ENCODE measurements at places on chromosomes 4 and X.

DNA sequence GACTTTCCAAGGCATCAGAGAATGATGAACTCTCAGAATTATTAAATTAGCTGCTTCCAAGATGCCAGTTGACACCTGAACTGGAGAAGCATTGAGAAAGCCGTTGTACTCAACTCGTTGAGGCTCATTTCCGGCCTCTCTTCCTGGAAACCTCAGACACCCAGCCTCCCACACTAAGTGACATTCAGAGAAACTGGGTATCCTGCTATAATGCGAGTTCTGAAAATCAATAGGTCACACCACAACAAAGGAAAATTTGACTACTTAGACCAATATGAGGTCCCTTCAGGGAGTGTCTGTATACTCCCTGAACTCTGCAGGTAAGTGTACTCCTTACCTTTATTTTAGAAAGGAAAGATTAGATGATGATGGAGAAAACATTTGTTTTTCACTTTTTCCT is 51.2 kb downstream of the ENPEP start:
- DNase-seq, result no peak

GRCh38 chr4:156201050-156201449 is 247.4 kb upstream of the CTSO start:
- no peak for DNase-seq

DNA sequence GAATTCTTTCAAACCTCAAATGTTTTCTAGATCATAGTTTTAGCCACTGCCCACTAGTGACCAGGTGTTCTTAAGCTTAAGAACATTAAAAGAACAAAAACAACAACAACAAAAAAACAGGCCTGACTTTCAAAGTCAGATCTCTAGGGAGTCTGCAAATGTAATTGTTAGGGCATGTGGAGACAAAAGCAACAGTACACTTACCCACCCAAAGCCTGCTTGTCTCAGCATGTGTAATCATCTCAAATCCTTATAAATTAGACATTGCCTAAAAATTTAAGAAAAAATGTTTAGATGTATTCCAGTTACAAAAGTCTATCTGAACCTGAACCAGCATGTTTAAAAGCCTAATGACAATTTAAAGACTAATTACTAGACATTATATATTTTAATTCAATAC is 79.9 kb downstream of the SLC7A11 start:
- DNase-seq, result no peak

- DNase-seq, result no peak
Observed at GRCh38 chr4:80927420-80927819, 103.1 kb upstream of the BMP3 start.

GRCh38 chr4:73573794-73574528 is 46.3 kb downstream of the RASSF6 start:
- DNase-seq, result peak; percentile 24

DNA sequence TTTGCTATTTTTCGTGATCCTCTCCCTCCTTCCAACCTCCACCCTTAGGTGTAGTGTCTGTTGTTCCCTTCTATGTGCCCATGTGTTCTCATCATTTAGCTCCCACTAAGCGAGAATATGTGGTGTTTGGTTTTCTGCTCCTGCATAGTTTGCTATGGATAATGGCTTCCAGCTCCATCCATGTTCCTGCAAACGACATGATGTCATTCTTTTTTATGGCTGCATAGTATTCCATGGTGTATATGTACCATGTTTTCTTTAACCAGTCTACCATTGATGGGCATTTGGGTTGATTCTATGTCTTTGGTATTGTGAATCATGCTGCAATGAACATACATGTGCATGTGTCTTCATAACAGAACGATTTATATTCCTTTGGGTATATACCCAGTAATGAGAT is 102.7 kb downstream of the SEL1L3 start:
- DNase-seq, result no peak

DNA sequence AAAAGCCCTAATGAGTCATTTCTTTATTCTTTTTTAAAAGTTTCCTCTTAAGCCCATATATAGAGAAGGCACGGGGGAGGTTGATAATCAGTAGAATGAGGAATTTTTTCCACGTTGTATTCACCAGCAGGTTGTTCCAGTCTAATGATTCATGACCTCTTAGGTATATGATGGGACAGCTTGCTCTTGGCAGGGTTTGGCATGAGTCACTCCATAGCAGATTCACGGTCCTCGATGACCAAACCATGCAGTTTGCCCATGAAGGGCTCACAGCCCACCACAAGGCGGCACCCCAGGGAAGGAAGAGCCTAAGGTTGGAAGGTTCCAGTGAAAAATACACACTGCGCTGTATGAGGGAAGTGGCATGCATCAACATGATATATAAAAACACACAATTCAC is 623.8 kb upstream of the DIPK2B start:
- DNase-seq, result peak; percentile 33

DNA sequence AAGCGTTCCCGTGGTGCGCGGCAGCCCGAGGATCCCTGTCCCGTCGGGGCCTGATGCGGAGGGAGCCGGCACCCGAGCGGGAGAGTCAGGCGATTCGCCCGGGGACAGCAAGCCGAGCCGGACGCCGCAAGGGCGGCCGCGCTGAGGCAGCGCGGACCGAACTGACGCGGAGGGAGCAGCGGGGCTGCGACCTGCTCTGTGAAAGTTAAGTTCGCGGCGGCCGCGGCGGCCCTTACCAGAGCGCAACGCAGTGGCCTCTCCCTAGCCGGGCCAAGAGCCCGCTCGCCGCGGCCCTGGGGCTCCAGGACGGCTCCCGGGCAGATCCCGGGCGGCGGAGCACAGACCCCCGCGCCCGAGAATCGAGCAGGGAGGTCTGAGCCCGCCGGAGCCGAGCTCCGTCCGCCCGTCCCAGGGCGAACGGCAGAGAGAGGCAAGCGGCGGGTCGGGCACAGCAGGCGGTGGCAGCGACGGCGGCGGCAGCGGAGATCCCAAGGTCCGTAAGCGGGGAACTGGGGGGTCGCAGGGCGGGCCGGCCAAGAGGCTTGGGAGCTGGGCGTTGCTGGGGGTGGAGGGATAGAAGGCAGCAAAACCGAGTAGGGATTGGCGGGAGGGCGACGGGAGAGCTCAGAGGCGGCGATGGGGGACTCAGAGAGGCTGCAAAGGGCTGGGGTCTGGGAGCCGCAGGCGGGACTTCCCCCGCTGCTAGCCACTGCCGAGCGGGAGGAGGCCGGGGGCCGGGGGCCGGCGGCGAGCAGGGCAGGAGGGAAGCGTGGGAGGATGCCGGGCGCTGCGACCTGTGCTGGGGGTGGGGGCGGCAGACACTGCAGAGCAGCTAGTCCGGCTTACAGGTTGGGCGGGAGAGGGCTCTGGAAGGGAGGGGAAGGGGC is 1.0 kb downstream of the GPR50 start:
- DNase-seq, result no peak

DNA sequence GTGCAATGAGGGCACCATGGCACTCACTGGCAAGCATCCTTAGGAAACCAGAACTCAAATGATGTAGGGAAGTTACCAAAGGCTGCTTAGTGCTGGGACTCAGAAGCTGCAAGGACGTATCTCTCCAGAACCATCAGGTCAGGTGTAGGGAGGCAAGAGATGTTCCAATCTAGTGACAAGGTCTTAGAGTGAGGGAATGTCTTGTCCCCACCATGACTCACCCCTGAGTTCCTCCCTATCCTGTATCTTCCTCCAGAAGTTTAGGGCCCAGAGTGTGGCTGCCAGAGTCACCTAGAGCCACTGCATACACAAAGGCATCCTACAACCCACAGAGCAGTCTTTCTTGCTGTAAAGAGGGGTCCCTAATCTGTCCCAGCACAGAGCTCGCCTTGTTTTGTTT is 14.1 kb upstream of the IRAK1 start:
- no peak for DNase-seq

DNA sequence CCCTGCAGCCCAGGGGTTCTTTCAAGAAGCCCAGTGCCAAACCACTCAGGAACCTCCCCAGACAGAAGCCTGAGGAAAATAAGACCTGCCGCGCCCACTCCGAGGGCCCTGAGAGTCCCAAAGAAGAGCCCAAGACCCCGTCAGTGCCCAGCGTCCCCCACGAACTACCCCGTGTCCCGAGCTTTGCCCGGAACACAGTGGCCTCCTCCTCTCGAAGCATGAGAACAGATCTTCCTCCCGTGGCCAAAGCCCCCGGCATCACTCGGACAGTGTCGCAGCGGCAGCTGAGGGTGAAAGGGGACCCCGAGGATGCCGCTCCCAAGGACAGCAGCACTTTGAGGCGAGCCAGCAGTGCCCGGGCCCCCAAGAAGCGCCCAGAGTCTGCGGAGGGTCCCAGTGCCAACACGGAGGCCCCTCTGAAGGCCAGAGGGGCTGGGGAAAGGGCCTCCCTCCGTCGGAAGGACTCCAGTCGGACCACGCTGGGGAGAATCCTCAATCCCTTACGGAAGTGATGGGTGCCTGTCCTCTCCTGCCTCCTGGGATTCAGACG is 40.2 kb downstream of the FHDC1 start:
- no peak for DNase-seq

DNA sequence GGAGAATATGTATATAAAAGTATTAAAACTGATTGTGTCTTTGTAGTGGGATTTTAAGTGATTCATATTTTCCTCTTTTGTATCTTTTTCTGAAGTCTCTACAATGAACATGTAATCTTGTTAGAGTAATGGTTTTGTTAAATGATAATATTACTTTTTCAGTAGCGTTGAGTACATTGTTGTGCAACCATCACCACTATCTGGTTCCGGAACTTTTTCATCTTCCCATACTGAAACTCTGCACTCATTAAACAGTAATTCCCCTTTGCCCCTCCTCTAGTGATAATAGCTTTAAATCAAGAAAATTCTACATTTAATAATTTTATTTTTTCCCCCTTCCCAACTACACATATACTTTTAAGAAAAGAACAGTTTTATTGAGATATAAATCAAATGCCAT is 23.3 kb downstream of the SHROOM3 start:
- DNase-seq, result no peak

DNA sequence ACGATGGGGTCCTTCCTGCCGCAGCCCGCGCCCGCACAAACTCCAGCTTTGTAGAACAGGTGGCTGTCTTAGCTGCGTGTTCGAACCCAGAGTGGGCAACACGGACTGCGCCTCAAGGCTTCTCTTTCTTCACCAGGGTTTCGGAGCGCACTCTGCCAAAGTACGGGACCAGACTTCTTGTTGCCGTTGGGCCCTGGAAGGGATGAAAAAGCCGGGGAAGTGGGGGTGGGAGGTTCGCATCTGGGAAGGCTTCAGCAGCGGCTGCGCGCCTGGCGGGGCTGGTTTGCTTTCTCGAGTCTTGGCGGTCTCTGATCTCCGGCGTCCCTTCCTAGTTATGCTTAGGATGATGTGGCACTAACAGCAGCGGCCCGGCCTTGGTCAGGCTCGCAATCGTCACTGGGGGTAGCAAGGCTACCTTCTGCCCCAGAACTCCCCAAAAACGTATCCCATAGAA is 673 bp downstream of the PARM1 start:
- no peak for DNase-seq

- DNase-seq, result no peak
Observed at GRCh38 chr4:171118091-171118490, 695.1 kb upstream of the GALNTL6 start.

- DNase-seq, result no peak
Observed at GRCh38 chr4:14841801-14842768, 160.2 kb upstream of the CPEB2 start.

- DNase-seq, result no peak
Observed at GRCh38 chr4:144733566-144733965, 87.6 kb downstream of the HHIP start.

DNA sequence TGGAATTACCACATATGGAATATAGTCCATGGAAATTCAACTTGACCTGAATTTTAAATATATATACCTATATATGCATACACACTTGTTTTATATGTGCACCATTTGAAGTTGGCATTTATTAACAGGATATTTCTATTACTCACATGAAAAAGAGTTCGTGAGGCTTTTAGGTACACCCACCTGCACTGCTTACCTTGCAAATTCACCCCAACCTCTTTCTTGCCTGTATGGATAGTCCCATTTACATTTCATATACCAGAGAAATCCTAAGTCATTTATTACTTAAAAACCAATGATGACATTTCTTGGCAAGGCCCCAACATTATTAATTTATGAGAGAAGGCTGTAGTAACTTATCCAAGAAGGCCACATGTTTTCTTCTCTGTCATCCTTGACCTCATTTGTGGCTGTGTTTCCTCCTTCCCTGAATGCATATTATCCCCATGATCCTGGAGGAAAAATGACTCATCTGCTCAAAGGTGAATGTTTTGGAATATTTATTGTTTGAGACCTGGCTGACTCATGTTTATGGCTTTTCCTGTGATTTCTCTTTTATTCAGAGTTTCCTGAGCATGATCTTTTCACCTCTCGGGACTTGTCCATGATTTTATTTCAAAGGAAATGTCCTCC is 62.2 kb upstream of the FAM241A start:
- no peak for DNase-seq

- DNase-seq, result no peak
Observed at GRCh38 chr4:7691982-7692381, 247.7 kb downstream of the AFAP1 start.

- DNase-seq, result no peak
Observed at GRCh38 chr4:55491486-55491885, 55.2 kb downstream of the CLOCK start.

- no peak for DNase-seq
Observed at GRCh38 chr4:169315530-169316343, 45.0 kb upstream of the SH3RF1 start.

- no peak for DNase-seq
Observed at GRCh38 chrX:131262738-131263679, 26.1 kb downstream of the IGSF1 start.

- DNase-seq, result no peak
Observed at GRCh38 chr4:127788517-127788916, 6.4 kb downstream of the HSPA4L start.

- peak; percentile 45 for DNase-seq
Observed at GRCh38 chr4:26204249-26204825, 116.5 kb upstream of the RBPJ start.

- no peak for DNase-seq
Observed at GRCh38 chrX:27953171-27953570, 28.1 kb downstream of the DCAF8L1 start.

DNA sequence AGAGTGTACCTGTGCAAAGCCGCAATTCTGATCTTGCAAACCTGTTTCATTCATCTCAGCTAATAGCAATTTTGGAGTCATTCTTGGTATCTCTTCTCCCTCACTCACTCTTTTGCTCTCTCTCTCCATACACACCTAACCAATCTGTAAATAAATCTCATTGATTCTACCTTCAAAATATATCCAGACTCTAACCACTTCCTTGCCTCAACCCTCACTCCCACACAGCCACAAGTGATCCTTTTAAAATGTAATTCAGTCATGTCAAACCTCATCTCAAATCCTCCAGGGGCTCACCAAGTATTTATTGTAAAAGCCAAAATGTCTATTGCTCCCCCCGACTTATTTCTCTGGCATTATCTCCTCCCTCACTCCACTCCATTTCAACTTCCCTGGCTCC is 51.7 kb upstream of the SLC10A4 start:
- no peak for DNase-seq

DNA sequence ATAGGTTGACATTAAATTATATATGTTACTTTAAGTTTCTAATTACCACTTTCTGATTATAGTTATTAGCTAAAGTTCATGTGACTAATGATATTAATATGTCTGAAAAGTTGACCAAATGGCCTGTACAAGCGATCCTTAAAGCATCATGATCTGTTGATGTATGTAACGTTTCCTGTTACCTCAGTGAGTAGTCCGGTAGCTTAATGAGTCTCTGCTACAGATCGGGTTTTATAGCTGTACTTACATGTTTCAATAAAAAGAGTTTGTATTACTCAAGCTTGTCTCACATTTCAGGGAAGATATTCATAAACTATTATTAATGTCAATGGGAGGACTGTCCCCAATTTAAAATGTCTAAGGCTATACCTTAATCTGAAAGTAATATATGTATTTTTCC is 246.3 kb downstream of the PPP3CA start:
- DNase-seq, result no peak

All from CD4-positive, alpha-beta T cell treated with Interleukin-12 subunit alpha and Interleukin-12 subunit beta, for 1 hour (primary cell).